ENCODE measurements at places on chromosomes 16 and 17.

DNA sequence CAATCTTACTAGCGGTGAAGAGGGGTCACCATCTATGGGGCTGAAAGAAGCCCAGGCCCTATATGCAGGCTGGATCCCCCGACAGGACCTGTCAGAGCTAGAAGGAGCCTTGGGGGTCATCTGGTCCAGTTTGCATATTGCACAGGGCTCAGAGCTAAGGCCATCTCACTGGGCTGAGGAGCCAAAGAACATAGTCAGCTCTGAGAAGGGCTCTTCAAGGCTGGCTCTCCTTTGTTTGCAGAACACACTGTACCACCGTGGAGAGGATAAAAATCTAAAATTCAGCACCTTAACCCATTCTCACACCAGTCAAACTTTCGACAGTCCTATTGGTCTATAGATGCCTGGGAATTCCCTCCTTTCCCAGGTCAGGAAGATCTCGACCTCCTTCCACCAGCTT, 24.2 kb downstream of the WNT3 start:
- no peak for DNase-seq
- no peak overlapping the region for H3K27ac ChIP-seq
- no peak overlapping the region for H3K4me3 ChIP-seq
- peaks cover 26% of the 10 kb centered on the region for H3K27me3 ChIP-seq
- no peaks in the 10 kb centered on the region for H3K36me3 ChIP-seq

- no peak overlapping the region for H3K4me3 ChIP-seq
- no peaks in the 10 kb centered on the region for H3K36me3 ChIP-seq
- H3K4me1 ChIP-seq, result peaks cover 5% of the 10 kb centered on the region
- no peaks in the 10 kb centered on the region for H3K27me3 ChIP-seq
- no peak for DNase-seq
Measured at GRCh38 chr16:82700541-82701235, 73.9 kb downstream of the CDH13 start.

GRCh38 chr16:62977876-62978275, 941.6 kb upstream of the CDH8 start:
- H3K4me1 ChIP-seq, result no peaks in the 10 kb centered on the region
- no peak for DNase-seq
- no peaks in the 10 kb centered on the region for H3K36me3 ChIP-seq
- no peaks in the 10 kb centered on the region for H3K27me3 ChIP-seq

DNA sequence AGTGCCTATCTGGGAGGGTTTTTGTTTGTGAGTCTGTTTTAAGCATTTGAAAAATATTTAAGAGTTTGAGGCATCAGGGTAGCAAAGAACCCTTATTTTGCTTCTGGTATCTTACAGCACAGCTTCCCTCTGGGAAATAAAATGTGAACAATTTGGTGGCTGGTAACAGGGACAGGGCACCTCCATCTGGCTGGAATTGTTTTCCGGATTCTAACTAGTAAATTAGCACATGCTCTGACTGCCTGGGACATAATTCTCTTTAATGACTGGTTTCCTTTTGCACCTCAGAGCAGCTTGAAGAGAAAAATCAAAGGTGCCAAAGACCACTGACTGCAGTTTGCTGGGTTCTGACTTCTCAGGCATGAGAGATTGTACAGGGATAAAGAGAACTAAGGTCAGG, 469.1 kb downstream of the GRIN2A start:
- no peaks in the 10 kb centered on the region for H3K36me3 ChIP-seq
- no peak overlapping the region for H3K4me3 ChIP-seq
- H3K27me3 ChIP-seq, result no peaks in the 10 kb centered on the region
- DNase-seq, result peak; percentile 17

DNA sequence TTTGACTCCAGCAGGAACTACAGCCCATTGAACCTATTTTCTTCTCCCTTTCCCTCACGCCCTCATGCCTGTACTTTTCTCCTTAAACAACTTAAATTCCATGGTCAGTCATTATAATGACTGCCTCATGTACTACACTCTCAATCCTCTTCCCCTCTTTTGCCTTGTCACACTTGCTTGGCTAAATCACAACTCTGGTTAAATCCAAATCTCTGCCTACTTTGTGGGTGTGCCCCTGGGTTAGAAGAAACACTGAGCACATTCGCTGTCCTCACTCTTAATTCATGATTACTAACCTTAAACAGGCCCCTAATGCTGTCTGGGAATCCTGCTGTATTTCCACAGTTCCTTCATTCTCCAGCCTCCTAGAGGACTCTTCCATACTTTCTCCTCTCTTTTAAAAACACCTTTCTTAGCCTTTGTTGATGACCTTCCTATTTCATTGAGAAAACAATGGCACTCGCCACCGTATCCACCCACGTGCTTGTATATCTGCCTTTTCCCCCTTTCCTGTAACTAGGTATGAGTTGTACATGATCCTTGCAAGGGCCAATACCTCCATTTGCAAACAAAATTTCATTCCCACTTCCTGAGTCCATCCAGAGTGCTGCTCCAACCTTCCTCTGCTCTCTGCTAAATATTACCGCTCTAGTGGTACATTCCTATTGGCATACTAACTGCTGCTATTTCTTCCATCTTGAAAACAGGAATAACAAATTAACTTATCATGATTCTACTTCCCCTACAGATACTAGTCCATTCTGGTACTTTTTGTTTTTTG, 28.9 kb downstream of the ZNRF1 start:
- H3K4me3 ChIP-seq, result no peak overlapping the region
- no peak for DNase-seq
- H3K27ac ChIP-seq, result no peak overlapping the region
- no peaks in the 10 kb centered on the region for H3K4me1 ChIP-seq

GRCh38 chr17:67260170-67260987, 15.4 kb upstream of the HELZ start:
- H3K27me3 ChIP-seq, result no peaks in the 10 kb centered on the region
- no peak overlapping the region for H3K27ac ChIP-seq
- H3K4me3 ChIP-seq, result no peak overlapping the region
- H3K36me3 ChIP-seq, result no peaks in the 10 kb centered on the region
- peaks cover 7% of the 10 kb centered on the region for H3K4me1 ChIP-seq
- DNase-seq, result no peak

- no peak overlapping the region for H3K4me3 ChIP-seq
- no peaks in the 10 kb centered on the region for H3K27me3 ChIP-seq
- no peak for DNase-seq
- H3K4me1 ChIP-seq, result peaks cover 33% of the 10 kb centered on the region
Measured at GRCh38 chr17:2850991-2851390, 54.8 kb downstream of the RAP1GAP2 start.

DNA sequence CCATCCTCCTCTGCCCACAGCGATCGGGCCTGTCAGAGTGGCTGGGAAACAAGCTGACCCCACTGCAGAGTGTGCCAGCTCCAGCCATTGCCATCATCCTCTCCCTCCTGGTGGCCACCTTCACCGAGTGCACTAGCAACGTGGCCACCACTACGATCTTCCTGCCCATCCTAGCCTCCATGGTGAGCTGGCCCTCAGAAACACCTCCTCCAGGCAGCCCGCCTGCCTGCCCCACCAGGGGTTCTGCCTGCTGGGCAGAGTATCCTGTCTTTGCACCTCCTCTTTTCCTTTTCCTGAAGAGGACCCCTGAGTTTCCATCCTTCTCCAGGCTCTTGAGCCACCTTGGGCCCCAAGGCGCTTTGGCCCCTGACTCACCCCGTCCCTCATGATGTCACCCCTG, 10.5 kb upstream of the FOXN1 start:
- H3K4me3 ChIP-seq, result no peak overlapping the region
- H3K27me3 ChIP-seq, result no peaks in the 10 kb centered on the region
- DNase-seq, result no peak
- no peak overlapping the region for H3K27ac ChIP-seq

- DNase-seq, result no peak
- no peak overlapping the region for H3K27ac ChIP-seq
- H3K27me3 ChIP-seq, result no peaks in the 10 kb centered on the region
- H3K4me1 ChIP-seq, result no peaks in the 10 kb centered on the region
Measured at GRCh38 chr16:27449434-27450195, 47.6 kb downstream of the IL21R start.

Data from GM23338 (cell line).